ENCODE measurements at places on chromosomes 2 and 18. TPM values are rescaled to one million over a fixed set of nuclear protein-coding genes. Genes with fewer than 3 reads are reported as not detected.
A peak's percentile ranks its signal among the peaks of the same experiment; 100 is the strongest.

- DNase-seq = peak; percentile 88
These were observed 50.1 kb downstream of the MAP2 start for GRCh38 chr2:209473930-209474419.

Gene AQP4
- not detected for total RNA-seq

DNA sequence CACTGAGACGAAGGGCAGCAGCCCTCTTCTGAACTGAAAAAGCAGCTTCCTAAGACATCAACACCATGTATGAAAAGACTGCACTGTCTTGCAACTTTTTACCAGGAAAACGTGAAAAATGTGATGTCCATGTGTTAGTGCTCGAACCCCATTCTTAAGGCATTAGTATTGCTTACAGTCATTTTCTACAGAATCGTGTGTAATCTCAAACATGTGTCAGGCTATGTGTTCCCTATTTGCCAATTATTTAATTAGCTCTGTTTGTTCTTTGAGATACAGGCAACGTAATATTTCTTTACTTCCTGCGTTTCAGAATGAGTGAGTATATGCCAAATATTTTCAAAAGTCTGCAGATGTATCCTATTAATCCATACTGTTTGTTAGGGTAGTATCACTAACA lies 307.7 kb upstream of the CCDC68 start:
- DNase-seq = no peak

GRCh38 chr2:100485396-100485795 lies 15.1 kb downstream of the NMS start:
- DNase-seq = no peak

GRCh38 chr2:138324068-138324771 lies 177.3 kb upstream of the SPOPL start:
- no peak for DNase-seq

Gene ACMSD
- total RNA-seq = not detected

DNA sequence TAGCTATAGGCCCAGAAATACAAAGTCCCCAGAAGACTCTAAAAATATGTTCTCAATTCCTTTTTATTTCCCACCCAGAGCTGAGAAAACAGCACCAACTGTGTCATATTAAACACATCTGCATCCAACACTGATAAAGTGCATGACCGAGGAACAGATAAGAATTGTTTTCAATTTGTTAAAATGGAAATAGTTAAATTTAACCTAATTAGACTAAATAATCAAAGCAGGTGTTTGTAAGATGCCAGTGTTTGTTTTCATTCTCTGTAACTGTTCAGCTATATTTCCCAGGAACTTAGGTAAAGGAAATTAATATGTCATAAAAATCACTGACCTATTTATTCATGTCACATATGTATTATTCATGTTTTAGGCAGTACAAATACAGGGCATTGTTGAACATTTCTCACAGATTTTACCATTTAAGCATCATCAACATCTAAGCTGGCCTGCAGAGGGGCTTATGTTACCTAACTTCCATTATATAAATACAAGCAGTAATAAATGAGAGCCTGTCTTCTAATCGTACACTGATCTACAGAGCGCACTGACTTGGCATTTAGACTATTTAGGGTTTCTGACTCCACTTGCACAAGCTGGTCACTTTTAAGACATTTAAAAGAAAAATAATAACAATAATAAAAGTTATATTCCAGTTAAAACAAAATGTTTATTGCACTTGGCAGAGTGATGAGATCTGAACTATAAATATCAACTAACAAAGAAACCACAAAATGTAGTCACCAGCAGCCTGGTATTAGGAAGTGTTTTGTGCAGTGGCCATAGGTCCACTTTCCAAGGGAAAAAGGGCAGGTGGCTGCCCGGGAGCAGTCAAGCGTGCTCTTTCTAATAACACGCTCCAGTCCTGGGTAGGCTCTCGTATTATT lies 86.6 kb upstream of the ZFP36L2 start:
- DNase-seq = peak; percentile 93

Gene SLC40A1
- 19.4 TPM for total RNA-seq

DNA sequence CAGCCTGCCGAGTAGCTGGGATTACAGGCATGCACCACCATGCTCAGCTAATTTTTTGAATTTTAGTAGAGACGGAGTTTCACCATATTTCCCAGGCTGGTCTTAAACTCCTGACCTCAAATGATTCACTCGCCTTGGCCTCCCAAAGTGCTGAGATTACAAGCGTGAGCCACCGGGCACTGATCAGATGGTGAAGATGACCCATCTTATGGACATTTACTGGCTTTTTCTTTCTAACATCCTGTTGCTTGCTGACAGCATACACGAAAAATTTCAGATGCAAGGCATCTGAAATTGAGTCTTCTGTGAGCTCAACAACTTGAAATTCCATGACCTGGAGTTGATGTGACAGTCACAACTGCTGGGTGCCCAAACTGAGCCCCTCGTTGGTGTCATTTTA lies 859.5 kb upstream of the CNTNAP5 start:
- peak; percentile 2 for DNase-seq

Gene LYG2
- total RNA-seq = not detected

Gene AGXT
- total RNA-seq = not detected

Gene SAG
- total RNA-seq = not detected

Gene SRBD1
- 19.6 TPM for total RNA-seq

DNA sequence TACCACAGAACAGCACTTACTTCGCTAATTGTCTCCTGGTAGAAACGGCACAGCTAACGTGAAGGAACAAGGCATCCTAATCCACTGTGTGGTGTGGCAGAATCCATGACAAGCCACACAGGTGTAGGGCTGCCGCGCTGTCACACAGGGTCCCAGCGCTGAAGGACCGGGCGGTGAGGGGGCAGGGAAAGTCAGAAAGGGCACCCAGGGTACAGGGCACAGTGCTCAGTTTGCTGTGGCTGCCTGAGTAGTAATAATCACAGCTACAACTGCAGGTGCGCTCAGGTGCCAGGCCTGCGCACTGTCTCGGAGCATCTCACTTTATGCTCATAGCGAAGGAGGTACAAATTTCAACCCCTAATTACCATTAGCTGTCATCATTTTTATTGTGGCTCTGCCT lies 55.2 kb upstream of the CAB39 start:
- no peak for DNase-seq

GRCh38 chr2:158650646-158651357 lies 144.3 kb upstream of the DAPL1 start:
- DNase-seq = no peak

DNA sequence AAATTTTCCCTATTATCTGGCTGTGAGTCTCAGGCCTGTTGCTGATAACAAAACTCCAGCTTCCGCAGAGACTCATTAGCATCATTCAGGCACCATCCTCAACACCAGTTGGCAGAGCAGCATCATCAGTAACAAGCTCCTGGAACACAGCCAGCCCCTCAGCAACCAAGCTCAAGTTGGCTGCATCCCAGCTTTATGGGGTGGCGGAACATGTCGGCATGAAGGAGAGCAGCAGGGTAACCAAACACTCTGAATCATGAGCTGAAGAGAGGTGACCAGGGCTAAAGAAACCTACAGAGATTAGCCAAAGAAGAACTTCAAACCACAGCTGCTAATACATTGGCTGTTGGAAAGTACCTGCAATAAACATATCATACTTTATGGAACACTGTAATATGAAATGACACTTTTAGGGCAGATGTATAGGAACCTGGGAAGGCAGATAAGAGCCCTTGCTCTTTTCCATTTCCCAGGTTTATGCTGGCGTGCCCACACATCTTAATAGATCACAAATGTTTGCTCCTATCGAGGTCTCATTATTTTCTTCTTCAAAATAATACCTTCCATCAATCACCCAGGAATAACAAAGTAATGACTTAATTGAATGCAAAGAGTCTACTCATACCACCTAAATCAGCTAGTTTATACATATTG lies 63.8 kb downstream of the PDE11A start:
- DNase-seq = no peak

GRCh38 chr18:78521744-78522143 lies 457.9 kb upstream of the SALL3 start:
- no peak for DNase-seq

- no peak for DNase-seq
These were observed 191.7 kb downstream of the ANKRD36C start for GRCh38 chr2:95799892-95800291.
